ENCODE measurements at places on chromosomes 11 and 22.

GRCh38 chr11:114764563-114764962, 86.2 kb downstream of the NXPE2 start:
- no peak for DNase-seq

DNA sequence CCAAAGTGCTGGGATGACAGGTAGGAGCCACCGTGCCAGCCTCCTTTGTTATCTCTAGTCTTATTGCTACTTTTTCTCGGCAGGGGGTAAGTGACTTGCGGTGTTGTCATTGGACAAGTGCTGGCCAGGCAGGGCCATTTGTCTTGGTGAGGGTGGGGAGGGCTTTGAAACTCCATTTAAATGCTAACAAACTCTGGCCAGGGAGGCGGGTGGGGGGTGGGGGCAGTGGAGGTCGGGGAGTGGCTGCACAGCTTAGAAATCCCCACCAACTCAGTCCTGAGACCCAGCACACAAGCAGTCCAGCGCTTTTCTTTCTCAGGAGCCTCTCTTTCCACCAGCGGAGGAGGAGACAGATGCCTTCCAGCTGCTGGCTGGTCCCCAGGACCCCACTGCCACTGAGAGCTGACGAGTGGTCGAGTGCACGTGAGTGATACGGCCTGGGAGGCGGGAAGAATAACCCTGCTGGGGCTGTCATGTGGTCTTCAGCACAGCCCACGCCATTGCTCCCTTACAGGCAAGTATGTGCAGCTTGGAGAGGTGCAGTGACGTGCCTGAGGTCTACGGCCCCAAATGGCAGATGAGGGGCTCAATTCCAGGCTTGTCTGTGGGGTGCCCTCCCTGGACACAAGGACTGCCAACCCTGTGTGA, 24.2 kb upstream of the OSBPL5 start:
- DNase-seq: no peak

- no peak for DNase-seq
Measured at GRCh38 chr22:17842386-17842785, 68.1 kb upstream of the BID start.

DNA sequence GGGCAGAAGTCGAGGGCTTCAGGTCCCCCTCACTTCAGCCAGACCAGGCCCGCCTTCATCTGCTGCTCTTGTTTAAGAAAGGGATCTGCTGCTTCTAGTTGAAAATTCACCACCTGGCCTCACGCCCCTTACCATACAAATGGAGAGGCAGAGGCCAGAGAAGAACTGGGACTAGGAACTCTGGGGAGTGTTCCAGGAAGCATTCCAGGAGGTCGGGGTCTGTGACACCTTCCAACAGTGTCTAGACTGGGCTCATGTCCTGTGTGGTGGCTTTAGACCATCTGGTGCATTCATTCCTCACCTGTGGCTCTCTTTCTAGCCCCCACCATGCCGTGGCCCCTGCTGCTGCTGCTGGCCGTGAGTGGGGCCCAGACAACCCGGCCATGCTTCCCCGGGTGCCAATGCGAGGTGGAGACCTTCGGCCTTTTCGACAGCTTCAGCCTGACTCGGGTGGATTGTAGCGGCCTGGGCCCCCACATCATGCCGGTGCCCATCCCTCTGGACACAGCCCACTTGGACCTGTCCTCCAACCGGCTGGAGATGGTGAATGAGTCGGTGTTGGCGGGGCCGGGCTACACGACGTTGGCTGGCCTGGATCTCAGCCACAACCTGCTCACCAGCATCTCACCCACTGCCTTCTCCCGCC, 12.3 kb downstream of the TSKU start:
- DNase-seq: no peak

DNA sequence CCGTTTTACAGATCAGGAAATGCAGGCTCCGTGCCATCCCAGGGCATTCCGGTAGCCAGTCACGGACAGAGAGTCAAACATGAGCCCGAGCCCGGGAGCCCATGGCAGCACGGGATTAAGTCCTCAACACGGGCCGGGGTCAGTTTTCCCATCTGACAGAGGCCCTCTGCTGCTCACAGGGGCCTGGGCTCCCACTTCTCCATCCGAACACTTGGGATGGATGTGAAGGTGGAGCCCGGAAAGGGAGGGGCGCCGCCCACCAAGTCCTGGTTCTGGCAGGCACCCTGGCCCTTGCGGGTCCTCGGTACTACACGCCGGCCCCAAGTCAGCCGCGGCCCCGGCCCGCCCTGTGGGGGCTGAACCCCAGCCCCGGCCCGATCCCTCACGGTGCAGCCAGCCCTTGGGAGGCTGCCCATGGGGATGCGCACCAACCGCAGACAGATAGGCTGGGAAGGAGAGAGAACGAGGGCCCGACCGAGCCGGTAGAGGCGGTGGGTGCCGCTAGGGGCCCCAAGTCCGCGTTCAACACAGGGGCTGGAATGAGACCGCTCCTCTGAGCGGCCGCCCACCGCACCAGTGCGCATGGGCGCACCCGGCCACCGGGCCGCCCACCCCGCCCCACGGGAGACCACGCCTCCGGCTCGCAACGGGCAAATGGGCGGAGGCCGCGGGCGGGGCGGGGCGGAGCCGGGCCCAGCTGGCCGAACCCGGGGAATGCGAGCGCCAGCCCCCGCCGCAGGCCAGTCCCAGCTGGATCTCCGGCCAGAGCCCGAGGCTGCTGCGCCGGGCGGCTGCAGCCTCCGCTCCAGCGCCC, at the start of gene CAPN5:
Gene CAPN5, plus strand, starts transcription at position 743 of the 814 bp plus-strand sequence. CDS start 17,916 bp downstream, outside the sequence.
- DNase-seq: peak; percentile 58

GRCh38 chr11:70462818-70463477, 64.6 kb downstream of the CTTN start:
- DNase-seq: no peak

GRCh38 chr11:77438487-77438886, 35.4 kb downstream of the PAK1 start:
- no peak for DNase-seq

DNA sequence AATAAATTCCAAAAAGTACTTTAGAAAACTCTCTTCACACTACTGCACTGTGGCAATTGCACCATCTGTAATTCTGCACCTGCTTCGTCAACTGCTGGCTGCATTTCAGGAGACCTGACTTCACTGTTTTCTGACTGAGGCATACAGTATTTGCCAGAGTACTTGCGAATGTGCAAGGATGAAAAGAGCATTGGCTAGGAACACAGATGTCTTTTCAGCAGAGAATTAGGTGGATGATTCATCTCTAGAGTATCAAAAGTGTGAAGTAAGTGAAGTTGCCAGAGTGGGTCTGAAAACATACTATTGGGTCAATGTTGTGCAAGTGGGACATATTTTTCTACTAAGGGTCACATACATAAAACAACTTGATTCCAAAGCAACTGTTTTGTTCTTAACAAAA, 427.5 kb upstream of the CCDC90B start:
- DNase-seq: no peak

GRCh38 chr22:46902436-46902835, 140.0 kb downstream of the TBC1D22A start:
- DNase-seq: no peak

DNA sequence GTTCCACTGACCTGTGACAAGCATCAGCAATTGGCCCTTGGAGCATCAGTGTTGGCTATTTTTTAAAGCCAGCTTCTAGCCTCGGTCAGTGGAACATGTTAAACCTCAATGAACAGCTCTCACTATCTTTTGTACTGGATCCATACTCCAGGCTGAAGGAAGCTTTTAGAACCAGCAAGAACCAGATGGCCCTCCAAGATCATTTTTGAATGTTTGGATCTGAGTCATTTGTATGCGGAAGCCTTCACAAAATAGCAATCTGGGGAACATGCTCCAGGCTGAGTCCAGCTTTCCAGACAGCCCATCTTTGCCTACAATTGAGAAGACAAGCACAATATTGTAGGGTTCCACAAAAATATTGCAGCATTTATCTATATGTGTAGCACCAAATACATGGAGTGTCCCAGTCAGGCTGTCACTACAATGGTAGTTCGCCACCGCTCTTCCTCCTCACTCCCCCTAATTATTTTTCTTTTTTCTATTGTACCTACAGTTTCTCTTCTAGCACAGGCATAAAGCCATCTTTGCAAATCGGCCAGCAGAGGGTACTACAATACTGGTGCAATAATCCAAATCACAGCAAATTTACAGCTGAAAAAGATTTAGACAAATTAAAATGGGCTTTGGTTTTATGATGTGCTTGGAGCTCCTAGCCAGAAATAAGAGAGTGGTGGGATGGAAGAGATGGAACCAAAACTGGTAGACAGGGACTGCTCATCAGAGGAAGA, 177.4 kb upstream of the BLID start:
- no peak for DNase-seq

DNA sequence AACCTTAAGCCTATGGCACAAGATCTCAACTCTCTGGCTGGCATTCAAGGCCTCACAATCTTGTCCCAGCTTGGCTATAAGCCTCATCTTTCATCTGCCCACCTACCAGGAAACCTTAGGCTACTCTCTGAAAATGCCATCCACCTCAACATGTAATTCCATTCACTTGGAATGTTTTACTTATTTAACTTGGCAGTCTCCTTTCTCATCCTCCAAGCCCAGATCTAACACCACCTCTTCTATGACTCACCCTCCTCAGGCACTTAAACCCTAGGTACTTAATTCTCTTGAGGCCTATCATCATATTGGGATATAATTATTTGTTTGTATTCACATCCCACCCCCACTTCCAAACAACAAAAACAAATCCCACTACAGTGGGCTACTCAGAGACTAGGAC, 15.0 kb downstream of the POGLUT3 start:
- DNase-seq: no peak

GRCh38 chr11:131408025-131408640, 37.7 kb downstream of the NTM start:
- no peak for DNase-seq

GRCh38 chr11:69659591-69659990, 15.6 kb downstream of the LTO1 start:
- DNase-seq: no peak

- no peak for DNase-seq
Measured at GRCh38 chr22:37971475-37972434, 12.6 kb downstream of the SOX10 start.

DNA sequence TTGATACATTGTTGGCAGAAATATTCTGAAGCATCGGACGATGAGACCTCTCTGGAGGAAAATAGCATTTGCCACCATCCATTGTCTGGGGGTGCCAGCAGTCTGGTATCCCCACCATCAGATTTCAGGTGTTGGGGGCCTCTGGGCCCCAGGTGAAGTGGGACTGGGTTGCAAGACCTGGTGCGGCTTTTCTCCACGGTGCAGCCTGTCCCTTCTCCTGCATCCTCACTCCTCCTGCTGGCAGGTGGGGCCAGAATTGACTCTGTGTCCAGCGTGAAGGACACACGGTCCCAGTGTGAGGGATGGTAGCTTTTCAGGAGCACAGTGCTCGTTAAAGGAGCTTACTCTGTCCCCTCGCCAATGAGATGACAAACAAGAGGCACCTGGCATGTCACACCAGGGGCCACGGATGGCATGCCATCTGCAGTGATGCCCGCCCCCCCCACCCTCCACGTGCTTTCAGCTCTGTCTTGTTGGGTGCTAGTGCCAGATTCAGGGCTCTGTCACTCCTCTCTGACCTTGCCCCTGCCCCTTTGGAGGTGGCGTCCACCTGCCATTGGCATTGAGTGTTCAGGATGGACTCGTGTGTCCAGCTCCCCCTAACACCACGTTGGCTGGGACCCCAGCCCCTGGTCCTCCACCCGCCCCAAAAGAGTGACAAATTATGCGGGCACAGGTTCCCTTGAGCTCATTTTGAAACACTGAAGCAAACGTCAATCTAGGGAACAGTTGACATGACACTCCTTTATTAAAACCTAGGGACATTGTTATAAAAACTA, 62.4 kb downstream of the PARVG start:
- no peak for DNase-seq

DNA sequence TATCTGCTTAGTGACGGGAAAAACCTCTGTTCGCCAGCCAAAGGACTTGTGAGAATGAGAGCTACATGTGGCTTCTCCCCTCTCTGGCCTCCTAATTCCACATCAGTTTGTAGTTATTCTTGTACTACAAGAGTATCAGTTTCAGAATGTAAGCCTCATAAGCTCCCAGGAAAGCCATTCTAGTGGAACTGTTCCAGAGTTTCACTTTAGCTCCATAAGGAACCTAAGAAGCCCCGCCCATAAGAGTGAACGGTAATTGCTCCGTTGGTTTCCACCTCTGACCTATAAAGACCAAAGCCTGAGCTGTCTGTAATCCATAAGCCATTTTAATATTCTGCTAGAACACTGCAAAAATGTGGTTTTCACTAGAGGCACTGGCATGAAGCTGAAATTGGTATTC, 53.0 kb downstream of the SIK3 start:
- peak; percentile 90 for DNase-seq

- DNase-seq: no peak
Measured at GRCh38 chr11:66083767-66084166, 13.7 kb downstream of the PACS1 start.

GRCh38 chr11:118843565-118843964, 40.1 kb upstream of the CXCR5 start:
- DNase-seq: no peak

GRCh38 chr22:35567351-35568141, 26.9 kb downstream of the RASD2 start:
- no peak for DNase-seq

- no peak for DNase-seq
Measured at GRCh38 chr11:93623179-93623578, 38.3 kb upstream of the CEP295 start.

GRCh38 chr11:74923125-74923524, 25.8 kb downstream of the XRRA1 start:
- no peak for DNase-seq

GRCh38 chr11:117986981-117987574, 884 bp downstream of the IL10RA start:
- no peak for DNase-seq

GRCh38 chr11:120378474-120378873, 42.3 kb downstream of the ARHGEF12 start:
- no peak for DNase-seq

DNA sequence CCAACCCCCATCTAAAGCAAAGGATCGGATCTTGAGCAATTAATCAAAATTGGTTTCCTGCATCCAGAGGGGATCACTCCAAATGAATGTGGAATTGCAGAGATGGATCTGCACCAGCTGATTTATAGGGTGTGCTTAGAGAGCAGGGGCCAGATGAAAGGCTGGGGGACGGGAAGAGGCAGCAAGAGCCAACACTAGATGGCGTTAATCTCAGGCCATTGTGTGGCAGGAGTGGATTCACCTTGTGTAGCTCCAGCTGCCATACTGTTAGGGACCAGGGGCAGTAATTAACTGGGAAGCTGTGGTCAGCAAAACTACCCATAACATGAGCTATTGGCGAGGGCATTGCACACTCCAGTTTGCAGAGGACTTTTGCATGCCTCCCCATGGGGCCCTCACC, 35.6 kb downstream of the SERPINH1 start:
- no peak for DNase-seq
